ENCODE measurements at places on chromosomes 3 and 15. TPM values are rescaled to one million over a fixed set of nuclear protein-coding genes. Genes with fewer than 3 reads are reported as not detected.

GRCh38 chr3:194137506-194138474 lies 1.8 kb downstream of the HES1 start:
- peak; percentile 71 for DNase-seq

The SMCO1 gene
- total RNA-seq, result not detected

GRCh38 chr3:54663501-54664011 lies 264.3 kb downstream of the LRTM1 start:
- DNase-seq, result no peak

The GASK1A gene
- 2.1 TPM for total RNA-seq

The CAMKV gene
- total RNA-seq, result 3.5 TPM

DNA sequence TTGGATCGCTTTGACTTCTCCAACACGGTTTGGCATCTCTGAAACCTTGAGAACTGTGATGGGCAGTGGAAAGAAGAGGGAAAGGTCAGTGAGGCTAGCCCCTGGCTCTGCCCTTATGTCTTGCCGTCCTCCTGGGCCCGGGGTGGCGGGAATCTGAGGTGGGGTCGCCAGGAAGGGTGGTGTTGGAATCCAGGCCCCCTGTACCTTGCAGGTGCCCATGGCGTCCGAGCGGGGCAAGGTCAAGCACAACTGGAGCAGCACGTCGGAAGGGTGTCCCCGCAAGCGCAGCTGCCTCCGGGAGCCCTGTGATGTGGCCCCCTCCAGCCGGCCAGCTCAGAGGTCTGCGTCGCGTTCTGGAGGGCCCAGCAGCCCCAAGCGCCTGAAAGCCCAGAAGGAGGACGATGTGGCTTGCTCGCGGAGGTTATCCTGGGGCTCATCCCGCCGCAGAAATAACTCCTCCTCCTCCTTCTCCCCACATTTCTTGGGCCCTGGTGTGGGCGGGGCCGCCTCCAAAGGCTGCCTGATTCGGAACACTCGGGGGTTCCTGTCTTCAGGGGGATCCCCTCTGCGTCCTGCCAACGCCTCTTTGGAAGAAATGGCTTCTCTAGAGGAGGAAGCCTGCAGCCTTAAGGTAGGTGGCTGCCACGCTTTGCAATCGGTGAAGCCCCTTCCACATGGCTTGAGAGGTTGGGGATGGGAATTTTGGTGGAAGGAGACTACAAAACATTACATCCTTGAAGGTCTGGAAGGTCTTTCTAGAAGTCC lies 907 bp downstream of the TATDN2 start:
- peak; percentile 52 for DNase-seq

DNA sequence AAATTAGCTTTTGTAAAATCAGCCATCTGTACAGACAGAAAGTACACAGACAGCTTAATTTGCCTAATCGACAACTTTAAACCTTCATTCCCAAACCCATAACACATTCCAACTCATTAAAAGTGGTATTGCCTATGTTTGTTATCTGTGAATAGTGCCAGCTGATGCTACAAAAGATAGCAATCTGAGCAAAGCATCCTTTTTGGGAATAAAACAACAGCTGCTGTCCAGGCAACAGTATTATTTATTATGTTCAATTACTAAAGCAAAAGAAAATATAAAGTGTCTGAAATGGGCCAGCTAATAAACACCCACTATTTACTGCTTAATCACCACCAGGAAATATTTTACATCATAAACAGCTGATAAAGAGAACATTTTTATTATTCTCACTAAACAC lies 134.8 kb upstream of the ABI3BP start:
- DNase-seq, result no peak

DNA sequence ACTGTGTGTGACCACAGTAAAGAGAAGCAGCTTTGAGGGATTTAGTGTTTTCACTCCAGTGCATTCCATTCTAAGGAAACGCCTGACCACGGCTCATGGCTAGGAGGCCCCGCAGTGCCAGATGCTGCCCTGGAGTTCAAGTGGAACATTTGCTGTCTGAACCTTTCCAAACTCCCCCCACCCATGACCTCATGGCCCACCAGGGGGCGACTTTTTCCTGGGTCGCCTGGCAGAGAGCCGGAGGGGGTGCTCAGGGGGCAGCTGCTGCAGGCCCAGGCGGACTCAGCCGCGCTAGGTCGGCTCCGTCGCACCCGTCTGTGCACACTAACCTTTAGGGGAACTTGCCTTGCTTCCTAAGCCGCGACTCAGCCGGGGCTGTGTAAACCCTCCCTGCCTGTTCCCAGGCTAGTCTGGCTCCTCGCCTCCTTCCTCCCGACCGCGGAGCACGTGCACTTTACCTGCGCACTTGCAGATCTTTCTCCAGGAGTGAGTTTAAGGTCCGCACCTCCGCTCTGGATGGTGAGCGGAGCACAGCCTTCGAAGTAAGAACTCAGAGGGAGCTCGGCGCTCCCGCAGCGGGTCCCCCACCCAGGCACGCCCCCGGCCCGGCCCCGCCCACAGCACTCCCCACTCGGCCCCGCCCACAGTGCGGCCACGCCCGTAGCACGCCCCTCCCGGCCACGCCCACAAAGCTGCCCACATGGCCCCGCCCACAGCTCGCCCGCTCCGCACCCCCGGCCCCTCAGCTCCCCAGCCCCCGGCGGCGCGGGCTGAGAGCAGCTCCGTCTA lies at the start of gene OCA2:
Gene OCA2 (minus strand): TSS at position 550 of the 789 bp plus-strand sequence. CDS start 17,441 bp downstream, outside the sequence.
- peak; percentile 92 for DNase-seq

DNA sequence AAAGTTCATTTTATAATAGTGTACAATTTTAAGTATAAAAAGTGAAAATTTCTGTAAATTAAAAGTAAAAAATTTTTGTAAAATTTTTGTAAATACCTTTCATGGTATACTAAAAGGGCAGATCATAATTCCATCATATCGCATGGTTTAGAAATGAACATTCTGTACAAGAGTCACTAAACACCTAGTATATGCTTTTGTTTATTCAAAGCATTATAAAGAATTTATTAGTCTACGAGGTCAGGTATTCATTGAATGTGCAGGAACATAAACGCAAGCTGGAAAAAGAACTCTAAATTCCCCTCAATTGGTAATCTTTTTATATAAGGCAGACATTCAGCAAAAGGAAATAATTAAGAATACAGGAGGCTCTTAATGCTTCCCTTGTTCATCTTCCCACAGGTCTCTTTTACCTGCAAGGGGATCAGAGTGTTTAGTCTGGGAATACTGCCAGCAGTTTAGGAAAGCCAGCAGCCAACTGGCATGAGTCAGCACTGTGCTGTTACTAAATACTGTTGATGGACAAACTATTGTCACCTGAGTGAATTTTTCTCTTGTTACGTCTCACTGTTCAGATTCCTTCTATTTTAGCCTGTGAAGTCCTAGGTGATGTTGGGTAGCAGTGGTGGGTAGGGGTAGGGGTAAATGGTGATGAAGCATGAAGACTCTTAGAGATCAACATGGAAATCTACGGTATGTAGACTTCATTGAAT lies 70.1 kb downstream of the UQCC5 start:
- DNase-seq, result peak; percentile 34

The CIAO2A gene
- 228 TPM for total RNA-seq

GRCh38 chr3:140954576-140954975 lies 12.9 kb downstream of the SLC25A36 start:
- no peak for DNase-seq

DNA sequence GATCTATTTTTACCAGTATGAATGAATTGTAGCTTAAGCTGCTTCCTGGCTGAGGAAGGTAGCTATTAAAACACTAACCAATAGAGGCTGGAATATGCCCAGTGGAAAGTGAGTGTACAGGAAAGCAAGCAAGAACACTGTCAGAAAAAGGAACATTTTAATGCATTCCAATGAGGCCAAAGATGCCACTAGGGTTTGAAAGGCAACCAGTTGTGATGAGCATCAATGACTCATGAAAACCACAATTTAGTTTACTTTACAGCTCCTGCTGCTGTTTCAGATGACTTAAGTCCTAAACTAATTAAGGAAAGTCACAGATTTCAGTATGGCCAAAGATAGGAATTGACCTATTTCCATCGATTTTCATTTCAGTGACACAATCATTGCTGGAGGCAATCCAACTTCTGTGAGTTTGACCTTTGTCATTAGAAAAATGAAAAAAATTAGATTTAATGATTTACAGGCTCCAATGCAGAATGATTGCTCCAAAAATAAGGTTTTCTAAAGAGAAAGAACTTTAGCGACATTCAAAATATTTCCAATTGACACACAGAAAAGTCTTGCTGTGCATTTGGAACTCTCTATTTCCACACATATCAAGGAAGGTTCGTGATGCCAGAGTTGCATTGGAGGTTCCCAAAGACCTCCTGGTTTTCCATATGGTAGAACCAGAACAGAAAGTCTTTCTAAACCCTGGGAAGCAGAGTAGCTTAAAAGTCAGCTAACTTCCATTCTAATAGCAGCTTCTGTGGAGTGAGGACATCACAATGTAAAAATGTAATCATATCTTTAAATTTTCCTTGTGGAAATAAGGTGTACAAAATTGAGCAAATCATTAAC lies 103.0 kb downstream of the SUCNR1 start:
- DNase-seq, result peak; percentile 15

- DNase-seq, result no peak
These were observed 101.1 kb upstream of the FHIT start for GRCh38 chr3:61352306-61352705.

Data from hepatocyte (in vitro differentiated cells).